ENCODE measurements at places on chromosomes 16 and 17.

GRCh38 chr16:23356941-23357340, 54.8 kb downstream of the SCNN1B start:
- DNase-seq: no peak

GRCh38 chr17:21072745-21073197, 30.0 kb upstream of the USP22 start:
- no peak for DNase-seq

DNA sequence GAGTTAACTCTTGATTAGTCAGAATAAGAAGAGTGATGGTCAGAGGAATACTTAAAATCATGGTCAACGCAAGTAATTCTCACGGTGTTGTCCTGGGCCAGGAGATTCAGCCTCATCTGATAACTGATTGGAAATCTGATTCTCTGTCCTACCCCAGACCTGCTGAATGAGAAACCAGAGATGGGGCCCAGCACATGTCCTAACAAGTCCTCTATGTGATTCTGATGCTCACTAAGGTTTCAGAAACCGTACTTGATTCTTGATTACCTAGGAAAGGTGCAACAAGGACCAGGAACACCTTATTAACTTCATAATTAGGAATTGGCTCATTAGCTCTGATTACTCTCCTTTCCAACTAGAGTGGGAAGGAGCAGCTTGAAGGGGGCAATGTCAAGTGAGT, 44.5 kb downstream of the ANKFY1 start:
- no peak for DNase-seq

DNA sequence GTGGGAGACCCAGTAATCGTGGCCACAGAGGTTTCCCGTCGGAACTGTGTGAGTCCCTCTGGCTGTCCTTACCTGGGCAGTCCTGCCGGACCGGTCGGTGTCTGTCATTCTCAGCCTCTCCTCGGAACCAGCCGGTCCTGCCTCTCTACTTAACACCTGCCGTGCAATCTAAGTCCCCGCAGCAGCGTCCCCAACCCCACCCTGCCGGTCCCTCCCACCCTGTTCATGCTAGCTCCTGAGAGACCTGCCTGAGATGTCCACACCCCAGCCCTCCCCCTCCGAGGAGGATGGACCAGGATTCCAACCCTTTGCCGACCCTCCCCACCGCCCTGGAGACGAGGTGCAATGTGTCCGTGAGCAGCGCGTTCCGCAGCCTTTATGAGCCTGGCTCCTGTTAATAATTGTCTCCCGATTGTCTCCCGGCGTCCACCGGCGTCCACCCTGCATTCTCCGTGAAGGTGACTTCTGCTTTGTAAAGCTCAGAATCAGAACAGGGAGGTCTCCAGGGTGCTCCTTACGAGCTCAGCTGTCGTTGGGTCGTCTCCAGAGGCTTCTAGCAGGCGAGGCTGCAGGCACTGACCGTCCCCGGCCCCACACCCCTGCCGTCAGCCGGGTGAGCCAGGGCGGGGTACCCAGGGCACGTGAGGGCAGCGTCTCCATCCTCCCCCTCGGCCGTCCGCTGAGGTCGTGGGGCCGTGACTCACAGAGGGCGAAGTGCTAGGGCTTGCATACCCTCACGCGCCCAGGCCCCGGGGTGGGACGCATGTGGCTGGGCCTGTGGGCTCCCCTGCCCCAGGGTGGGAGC, 10.1 kb downstream of the METRNL start:
- no peak for DNase-seq

- no peak for DNase-seq
Observed at GRCh38 chr16:15948532-15949209, 745 bp upstream of the ABCC1 start.

DNA sequence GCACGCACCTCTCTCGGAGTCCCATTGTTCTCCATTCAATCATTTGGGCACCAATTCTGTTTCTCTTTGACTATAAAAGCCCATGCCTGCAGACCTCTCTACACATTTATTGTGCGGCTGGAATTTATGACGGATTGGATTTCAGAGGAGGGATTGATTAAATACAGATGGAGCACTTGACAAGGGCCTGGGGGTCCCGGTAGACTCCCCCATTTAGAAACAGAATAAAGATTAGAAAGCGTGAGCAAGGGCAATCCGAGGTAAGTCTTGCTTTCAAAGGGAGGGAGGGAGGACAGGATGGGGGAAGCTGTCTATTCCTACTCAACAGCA, 15.1 kb upstream of the PITPNM3 start:
- DNase-seq: no peak

DNA sequence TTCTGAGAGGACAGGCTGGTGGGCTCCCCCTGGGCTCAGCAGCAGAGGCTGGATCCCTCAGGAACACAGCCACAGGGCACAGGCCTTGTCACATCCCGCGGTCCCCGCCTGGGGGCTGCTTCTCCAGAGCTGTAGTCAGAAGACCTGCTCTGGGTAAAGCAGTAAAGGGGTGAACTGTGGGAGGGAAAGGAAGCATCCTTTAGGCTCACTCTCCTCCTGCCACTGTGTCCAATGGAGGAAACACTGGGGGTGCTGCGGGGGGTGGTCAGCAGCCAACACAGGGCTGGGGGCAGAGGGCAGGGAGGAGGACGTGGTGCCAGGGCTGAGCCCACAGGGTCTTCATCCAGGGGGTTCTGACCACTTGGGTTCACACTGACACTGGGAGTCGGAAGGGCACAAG, 5.0 kb upstream of the SLC38A8 start:
- no peak for DNase-seq

- no peak for DNase-seq
Observed at GRCh38 chr16:54657709-54658102, 273.0 kb upstream of the IRX5 start.

- no peak for DNase-seq
Observed at GRCh38 chr16:22634954-22635353, 124.3 kb downstream of the NPIPB5 start.

DNA sequence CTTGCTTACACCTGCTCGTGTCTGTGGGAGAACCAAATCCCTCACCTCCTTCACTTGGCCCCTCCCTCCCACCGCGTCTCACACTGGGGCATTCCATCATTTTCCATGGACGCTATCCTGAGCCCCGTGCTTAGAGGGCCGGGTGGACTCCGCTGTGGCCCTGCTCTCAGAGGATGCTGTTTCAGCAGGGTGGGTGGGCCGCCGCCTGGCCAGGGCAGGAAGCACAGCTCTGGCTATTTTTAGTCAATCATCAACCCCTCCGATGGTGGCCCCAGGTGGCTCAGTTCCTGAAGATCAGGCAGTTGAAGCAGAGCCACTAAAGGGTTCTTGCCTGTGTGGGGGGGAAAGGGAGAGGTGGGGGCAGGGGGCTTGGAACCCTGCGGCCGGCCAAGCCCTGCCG, 230.3 kb downstream of the ENGASE start:
- no peak for DNase-seq

DNA sequence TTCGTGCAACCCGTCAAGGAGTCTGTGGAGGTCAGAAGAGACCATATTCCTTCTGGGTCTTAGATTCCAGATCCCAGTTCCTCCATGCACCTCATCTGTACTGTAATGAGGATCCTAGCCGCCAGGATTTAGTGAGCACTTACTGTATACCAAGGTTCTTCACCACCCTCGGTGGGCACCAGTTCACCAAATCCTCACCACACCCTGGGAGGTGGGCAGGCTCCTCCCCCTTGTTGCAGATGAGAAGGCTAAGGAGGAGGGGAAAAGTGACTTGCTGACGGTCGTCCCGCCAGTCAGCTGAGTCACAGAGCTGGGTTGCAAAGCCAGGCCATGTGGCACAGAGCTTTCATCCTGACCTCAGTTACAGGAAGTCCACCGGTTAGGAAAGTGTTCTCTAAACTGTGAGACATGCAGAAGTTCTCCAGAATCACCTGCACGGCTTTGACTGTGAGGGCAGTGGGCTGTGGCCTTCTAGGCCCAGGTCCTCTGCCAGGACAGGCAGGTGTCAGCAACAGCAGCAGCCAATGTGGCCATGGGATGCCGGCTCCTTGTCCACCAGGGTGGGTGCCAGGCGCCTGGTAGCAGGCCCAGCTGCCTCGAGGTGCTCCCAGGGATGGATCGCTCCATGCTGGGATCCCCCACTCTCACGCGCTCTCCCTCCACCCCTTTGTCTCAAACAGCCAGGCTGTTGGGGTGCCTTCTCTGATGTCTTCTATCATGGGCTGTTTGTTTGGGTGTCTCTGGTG, 240.3 kb upstream of the GSE1 start:
- no peak for DNase-seq

DNA sequence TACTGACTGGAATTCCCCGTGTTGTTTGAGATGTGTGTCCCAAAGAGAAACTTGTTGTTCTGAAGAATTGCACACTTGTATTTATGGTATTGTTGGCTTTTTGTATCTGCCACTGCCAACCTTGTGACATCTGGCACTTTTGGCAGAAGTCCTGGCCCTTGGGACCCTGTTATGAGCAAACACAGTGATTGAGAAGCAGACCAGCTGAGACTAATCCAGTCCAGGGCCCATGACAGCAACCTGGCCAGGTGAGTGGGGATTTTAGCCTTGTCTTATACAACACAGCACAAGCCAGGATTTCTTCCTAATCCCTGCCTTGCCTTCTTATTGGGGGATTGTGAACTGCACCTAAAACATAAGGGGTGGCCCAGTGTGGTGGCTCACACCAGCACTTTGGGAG, 80.0 kb downstream of the NTN1 start:
- no peak for DNase-seq

Data from stimulated activated CD4-positive, alpha-beta T cell treated with anti-CD3 and anti-CD28 coated beads, Interleukin-12 subunit alpha, Interleukin-12 subunit beta, amount 100 ng/mL, for 24 hours (primary cell).